ENCODE measurements at places on chromosomes 3 and 15. TPM values are rescaled to one million over a fixed set of nuclear protein-coding genes. Genes with fewer than 3 reads are reported as not detected.

- no peak for DNase-seq
These were observed 553.1 kb downstream of the FHIT start for GRCh38 chr3:60698117-60698516.

- DNase-seq, result no peak
These were observed 140.4 kb downstream of the SNRPN start for GRCh38 chr15:25095179-25095578.

ZMYND10 gene
- total RNA-seq, result 1.1 TPM

- no peak for DNase-seq
These were observed 25.5 kb downstream of the ATP1B3 start for GRCh38 chr3:141901914-141902313.

GRCh38 chr15:52518487-52519371 is 10.0 kb downstream of the MYO5A start:
- no peak for DNase-seq

DNA sequence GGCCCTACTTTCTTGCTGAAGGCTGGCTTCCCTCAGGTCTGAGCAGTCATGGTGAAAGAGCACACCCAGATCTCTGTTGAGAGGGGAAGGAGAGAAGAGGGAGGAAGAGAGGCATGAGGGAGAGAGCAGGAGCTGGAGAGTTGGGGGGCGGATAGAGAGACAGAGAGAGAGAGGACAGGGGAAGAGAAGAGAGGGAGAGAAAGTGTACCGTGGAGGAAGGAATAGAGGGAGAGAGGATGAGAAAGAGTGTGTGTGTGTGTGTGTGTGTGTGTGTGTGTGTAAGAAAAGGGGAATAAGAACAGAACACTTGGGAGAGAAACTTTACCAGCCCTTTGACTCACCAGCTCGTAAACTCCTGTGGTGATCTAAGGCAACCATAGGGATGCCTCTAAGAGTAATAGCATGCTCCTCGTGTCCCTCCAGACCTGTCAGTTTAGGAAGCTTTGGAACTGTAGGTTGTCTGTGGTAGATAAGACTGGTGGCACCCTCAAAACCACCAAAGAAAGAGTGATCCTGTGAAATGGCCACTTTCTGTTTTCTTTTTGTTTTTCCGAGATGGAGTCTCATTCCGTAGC is 18.2 kb downstream of the ZNF592 start:
- no peak for DNase-seq

DNA sequence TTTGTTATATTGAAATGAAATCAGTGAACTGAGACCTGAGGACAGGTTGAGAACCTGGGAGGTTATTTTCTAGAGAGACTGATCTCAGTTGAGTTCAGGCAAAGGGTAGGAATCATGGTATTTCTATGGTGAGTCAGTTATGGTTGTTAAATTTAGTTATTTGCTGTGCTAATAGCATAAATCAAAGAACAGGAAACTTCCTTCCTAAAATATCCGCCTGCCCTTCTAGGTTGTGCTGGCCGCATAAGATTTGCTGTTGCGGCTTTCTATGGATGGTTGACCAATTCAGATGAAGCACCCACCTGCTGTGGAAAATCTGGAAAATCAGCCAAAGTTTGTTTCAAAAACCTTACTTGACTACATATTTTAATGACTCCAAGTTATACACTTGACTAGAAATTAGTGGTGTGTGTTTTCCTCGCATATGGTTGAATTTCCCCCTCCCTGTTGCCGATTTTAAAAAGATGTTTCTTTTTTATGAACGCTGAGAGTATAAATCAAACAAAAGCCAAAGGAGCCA is 52.6 kb downstream of the PLCL2 start:
- DNase-seq, result no peak

- DNase-seq, result no peak
These were observed 70.4 kb upstream of the ARHGEF26 start for GRCh38 chr3:154050766-154051165.

DNA sequence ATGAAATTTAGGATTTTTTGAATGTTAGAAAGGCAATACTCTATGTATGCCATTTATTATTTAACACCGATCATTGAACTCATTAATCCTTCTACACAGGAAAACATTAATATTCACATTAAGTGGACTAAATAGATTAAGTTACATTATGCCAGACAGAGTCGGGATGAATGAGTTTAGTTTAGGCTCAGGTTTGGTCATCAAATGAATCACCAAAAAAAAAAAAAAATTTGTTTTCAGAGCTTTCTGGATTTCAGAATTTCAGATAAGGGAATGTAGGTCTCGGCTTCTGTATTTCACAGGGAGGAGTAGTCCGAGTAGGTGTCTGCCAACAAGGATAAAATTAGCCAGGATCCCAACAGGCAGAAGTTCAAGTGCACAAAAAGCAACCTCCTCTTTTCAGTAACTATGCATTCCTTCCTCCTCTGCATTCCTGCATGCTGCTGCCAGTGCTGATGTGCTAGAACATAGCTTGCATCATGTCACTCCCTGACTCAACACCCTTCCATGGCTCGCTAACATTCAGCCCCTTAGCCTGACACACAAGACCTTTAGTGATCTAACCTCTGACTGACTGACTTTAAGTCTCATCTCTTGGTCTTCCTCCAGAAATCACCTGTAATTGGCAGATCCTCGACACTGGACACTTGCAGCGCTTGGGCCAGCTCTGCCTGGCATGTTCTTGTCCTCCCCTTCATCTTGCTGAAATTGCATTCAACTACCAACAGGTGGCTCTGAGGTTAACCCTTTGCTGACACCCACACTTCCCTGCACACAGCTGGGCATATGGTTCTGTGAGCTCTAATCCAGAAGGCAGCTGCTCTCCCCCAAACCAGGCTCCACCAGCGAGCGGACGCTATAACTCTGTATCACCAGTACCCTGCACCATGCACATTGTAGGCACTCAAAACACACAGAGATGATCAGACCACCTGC is 145.4 kb upstream of the PROK2 start:
- no peak for DNase-seq

NR2E3 gene
- total RNA-seq, result 0.19 TPM

FMN1 gene
- 10.1 TPM for total RNA-seq

GRCh38 chr15:75214293-75215096 is 12.8 kb downstream of the C15orf39 start:
- DNase-seq, result no peak

GRCh38 chr3:11530153-11530721 is 113.5 kb downstream of the VGLL4 start:
- DNase-seq, result no peak

GRCh38 chr15:36943508-36944361 is 156.6 kb downstream of the MEIS2 start:
- no peak for DNase-seq

P2RY13 gene
- total RNA-seq, result 1.2 TPM

DNA sequence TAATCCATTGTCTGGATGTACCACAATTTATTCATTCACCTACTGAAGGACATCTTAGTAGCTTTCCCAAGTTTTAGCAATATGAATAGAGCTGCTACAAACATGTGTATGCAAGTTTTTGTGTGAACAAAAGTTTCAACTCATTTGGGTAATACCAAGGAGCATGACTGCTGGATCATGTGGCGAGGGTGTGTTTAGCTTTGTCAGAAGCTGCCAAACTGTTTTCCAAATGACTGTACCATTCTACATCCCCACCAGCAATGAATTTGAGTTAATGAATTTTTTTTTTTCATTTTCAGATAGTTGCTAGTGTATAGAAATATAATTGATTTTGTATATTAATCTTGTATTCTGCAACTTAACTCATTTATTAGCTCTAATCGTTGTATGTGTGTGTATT is 20.0 kb upstream of the ELP6 start:
- no peak for DNase-seq

LTK gene
- 0.82 TPM for total RNA-seq

DNA sequence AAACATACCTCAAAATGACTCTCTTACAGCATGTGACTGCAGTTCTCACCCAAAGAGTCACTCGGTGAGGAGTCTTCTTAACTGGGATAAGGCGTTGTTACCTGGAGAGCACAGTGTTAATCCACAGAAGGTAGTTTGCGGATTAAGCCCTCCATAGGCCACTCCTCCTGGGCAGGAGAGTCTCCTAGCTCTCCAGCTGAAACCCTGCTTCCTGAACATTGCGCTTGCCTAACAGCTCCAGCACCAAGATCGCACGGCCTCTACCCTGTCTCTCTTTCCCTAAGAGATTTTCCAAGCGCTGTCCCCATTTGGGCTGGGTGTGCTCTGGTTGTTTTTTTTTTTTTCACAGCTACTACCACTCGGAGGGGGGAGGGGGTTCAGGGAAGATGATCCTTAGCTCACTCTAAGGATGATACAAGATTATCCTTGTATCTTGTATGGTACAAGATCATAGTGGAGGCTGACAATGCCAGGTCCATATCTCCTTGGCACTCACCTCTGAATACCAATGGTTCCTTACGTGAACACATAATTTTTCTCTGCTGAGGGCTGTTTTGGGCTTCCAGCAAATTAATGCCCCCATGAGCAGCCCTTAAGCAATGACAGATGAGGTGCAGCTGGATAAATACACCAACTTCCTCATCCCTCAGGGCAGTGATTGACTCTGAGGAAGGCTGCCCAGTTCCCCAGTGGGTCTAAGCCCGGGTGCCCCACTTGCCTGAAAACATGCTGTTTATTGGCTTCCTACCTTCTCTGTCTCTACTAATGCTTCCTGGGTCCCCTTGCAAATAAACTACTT is 185.2 kb upstream of the TSC22D2 start:
- DNase-seq, result no peak

GP9 gene
- total RNA-seq, result not detected

DNA sequence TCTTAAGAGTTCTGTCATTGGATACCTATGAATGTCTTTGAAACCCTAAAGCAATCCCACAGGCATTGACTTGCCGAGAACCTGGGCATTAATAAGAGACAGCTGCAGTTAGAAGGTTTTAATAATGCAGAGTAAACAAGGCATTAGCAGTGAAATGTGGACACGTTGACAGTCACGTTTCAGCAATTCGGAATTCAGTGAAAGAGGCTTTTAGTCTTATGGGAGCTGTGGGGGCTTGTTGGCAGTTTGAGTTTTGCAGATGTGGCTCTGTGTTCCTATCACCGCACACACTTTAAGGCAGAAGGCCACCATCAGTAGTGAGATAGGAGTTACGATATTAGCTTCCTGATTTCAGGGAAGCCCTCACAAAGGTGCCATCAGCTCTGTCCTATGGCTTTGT is 145.2 kb upstream of the NUDT16 start:
- no peak for DNase-seq

GRCh38 chr15:57883701-57884100 is 177.2 kb downstream of the POLR2M start:
- no peak for DNase-seq

GP5 gene
- total RNA-seq, result not detected

SERINC4 gene
- not detected for total RNA-seq

- DNase-seq, result no peak
These were observed 37.1 kb downstream of the MAP3K13 start for GRCh38 chr3:185399737-185400667.

DNA sequence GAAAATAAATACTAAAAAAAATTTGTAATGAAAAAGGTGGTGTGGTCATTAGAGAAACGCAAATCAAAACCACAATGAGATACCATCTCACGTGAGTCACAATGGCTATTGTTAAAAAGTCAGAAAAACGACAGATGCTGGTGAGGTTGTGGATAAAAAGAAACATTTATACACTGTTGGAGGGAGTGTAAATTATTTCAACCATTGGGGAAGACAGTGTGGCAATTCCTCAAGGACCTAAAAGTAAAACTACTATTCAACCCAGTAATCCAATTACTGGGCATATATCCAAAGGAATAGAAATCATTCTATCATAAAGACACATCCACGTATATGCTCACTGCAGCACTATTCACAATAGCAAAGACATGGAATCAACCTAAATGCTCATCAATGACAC is 120.3 kb downstream of the MYO9A start:
- no peak for DNase-seq

GRCh38 chr15:85112997-85113396 is 131.3 kb downstream of the PDE8A start:
- DNase-seq, result no peak

DNA sequence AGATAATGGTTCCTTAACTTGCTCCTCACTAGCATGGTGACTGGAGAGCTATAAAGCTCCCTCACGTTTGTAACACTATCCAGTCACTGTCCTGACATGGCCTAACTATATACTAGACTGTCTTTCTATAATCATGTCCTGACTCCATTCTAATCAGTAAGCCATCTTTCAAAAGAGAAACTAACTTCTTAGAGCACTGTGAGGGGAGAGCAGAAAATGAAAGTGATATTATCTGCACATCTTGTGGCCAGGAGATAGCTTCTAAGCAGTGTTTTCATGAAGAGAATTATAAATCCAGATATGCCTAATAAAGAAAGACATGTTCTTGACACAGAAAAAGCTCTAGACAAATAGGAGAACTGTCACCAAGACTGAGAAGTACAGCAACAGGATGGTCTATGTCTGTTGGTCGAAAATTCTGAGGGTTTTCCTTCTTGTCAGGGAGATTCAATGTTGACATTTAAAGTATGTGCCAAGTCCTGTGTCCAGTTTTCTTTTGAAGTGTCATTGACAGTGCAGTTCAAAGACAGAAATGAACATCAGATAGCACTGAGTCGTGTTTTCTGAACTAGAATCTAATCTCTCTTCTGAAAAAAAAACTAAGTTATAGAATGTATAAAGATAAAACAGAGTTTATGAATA is 230.6 kb upstream of the PEX5L start:
- no peak for DNase-seq

- DNase-seq, result no peak
These were observed 292.1 kb downstream of the FGF12 start for GRCh38 chr3:192435241-192435640.

DNA sequence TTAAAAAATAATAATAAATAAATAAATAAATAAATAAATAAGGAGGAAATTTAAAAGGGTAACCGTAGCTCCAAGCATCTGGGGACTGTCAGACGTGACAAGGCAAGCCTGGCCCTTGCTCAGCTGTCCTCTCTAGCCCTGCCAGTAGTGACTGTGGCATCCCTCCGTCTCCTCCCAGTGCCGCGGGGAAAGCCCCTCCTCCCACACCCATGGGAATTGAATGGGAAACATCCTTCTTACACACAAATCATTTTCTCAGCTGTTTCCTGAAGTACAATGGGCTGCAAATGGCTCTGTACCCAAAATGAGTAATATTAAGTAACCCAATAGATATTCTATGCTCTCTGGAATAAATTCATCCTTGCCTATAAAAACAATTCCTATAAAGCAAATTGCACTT is 101.6 kb upstream of the RAD18 start:
- no peak for DNase-seq

GRCh38 chr3:24154781-24155180 is 209.7 kb downstream of the NR1D2 start:
- no peak for DNase-seq

DNA sequence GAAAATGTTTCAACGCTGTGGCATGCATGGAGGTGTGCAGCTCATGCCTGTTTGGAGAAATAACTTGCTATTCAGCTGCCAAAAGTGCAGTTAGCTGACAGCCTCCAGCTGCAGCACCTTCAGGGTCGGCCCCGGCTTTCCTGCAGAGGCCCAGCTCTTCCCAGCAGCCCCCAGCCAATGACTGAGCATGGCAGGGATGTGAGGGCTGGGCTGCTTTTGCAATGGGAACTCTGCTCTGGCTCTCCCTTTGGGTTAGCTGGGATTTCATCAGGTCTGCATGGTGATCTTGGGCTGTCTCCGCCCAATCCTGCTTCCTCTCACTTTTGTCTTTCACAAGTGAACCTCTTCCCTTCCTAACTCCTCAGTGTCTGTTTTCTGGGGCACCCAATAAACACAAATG is 396.6 kb downstream of the EPHB1 start:
- DNase-seq, result no peak

- no peak for DNase-seq
These were observed 71.9 kb downstream of the FBXL22 start for GRCh38 chr15:63669074-63669473.

- DNase-seq, result no peak
These were observed 220.7 kb downstream of the CD47 start for GRCh38 chr3:107870096-107870495.
